ENCODE measurements at places on chromosomes 1 and 21. TPM values are rescaled to one million over a fixed set of nuclear protein-coding genes. Genes with fewer than 3 reads are reported as not detected.

DNA sequence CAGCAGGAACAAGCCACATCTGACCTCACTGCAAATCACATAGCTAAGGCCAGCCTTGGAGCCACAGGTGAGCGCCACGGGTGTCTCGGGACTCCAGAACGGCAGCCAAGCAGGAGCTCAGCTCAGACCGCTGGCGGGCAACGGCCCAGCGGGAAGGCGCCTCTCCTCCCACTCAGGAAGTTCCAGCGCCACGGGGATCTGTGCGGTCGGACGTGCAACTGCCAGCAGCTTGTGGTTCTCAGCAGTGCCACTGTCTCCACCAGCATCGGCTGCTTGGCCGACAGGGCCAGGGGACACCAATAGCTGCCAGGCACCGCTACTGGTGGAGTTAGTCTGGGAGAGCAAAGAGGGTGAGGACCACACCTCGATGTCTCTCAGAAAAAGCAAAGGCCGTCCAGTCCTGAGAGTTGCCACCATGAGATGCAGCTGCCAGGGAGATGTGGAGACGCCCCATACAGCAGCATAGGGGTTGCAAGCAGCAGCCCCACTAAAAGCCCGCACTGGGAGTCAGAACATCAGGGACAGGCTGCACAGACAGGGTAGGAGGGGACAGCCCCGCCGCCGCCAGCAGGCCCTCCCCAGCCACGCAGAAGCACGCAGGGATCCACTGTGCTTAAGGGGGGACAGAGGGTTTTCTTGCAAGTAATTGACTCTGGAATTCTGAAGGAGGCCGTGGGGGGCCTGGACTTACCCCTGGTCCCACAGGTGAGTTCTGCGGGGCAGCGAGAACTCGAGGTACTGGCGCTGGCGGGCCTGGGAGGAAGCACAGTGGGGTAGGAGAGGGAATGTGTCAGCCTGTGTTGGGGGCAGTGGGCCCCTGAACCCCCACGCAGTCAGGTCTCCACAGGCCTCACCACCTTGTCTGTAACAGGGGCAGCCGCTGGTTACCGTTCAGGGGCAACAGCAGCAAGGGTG is 83.5 kb downstream of the NPHP4 start:
- no peaks in the 10 kb centered on the region for H3K27me3 ChIP-seq
- peak; percentile 6 for DNase-seq
- peaks cover 7% of the 10 kb centered on the region for H3K36me3 ChIP-seq
- no peak overlapping the region for H3K4me3 ChIP-seq

- no peak for DNase-seq
- H3K4me1 ChIP-seq, result peaks cover 26% of the 10 kb centered on the region
- peak overlapping the region; percentile 44 for H3K27ac ChIP-seq
- no peak overlapping the region for H3K4me3 ChIP-seq
These were observed 17.0 kb downstream of the CITED4 start for GRCh38 chr1:40844887-40845878.

DNA sequence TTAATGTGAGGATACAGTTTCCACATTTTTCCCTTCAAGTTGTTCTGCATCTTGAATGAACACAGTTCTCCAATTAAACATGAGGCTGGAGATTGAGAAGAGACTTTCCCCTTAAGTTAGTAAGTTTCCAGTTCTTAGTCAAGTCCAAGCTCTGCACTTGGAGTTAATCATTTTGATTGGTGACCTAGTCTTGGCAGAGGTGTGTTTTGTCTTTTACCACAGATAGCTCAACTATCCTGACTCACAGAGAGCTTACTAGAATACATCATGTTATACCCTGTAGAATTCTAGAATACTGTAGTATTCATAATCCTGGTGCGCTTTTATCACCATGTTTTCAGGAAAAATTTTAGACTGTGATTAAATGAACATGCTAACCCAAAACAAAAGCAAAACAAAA is 129.2 kb downstream of the CYYR1 start:
- H3K27ac ChIP-seq, result no peak overlapping the region
- no peaks in the 10 kb centered on the region for H3K4me1 ChIP-seq
- no peak for DNase-seq
- H3K4me3 ChIP-seq, result no peak overlapping the region
- no peaks in the 10 kb centered on the region for H3K36me3 ChIP-seq

DNA sequence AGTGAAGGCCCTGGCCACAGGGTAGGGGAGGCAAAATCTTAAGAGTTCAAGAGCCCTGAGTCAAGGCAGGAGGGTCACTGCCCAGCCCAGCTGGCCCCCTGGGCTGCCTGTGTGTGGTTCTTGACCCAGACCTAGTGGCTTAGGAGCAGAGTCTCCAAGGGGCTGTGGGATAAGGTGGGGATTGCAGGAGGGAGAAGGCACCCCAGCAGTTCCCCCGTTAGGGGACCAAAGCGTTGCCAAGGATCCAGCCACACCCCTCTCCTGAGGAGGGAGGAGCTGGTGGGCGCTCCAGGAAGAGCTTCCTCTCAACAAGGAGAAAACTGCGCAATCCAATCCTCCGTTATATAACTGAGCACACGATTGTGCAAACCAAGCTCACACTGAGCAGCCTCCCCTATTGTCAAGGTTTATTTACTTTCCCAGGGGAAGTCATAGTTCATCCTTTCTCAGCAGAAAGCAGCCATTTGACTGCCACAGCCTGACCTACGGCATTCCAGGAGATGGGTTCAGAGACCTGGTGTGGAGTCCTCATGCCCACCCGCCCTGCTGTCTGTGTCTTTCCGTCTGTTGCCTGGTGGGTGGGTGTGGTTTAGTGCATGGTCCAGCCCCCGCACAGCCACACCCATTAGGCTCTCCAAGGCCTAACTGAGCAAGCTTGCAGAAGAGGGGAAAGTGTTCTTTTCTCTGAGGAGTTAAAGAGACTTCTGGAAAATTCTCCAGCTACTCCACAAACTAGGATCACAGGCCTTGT is 3.5 kb downstream of the EPHX1 start:
- DNase-seq, result no peak
- peaks cover 10% of the 10 kb centered on the region for H3K27me3 ChIP-seq
- H3K27ac ChIP-seq, result no peak overlapping the region
- H3K4me1 ChIP-seq, result peaks cover 19% of the 10 kb centered on the region

- H3K36me3 ChIP-seq, result peaks cover 41% of the 10 kb centered on the region
- DNase-seq, result no peak
- H3K4me1 ChIP-seq, result peaks cover 37% of the 10 kb centered on the region
- peak overlapping the region; percentile 84 for H3K4me3 ChIP-seq
- peak overlapping the region; percentile 96 for H3K27ac ChIP-seq
- peaks cover 4% of the 10 kb centered on the region for H3K27me3 ChIP-seq
These were observed 540 bp downstream of the CD55 start for GRCh38 chr1:207321790-207322645.

The TGFB2 gene
- not detected for total RNA-seq

The SAMSN1 gene
- total RNA-seq, result 91.0 TPM

The BEND5 gene
- total RNA-seq, result 1.3 TPM

The OR2L8 gene
- not detected for total RNA-seq

The HCRTR1 gene
- not detected for total RNA-seq

The FMO5 gene
- total RNA-seq, result 0.73 TPM

The ILDR2 gene
- total RNA-seq, result 9.3 TPM

All from activated CD4-positive, alpha-beta memory T cell treated with anti-CD3 and anti-CD28 coated beads, Interleukin-2, amount 10 ng/mL, durations not matched to agents 7 days and 5 days (primary cell).